ENCODE measurements at places on chromosomes 3 and 15. TPM values are rescaled to one million over a fixed set of nuclear protein-coding genes. Genes with fewer than 3 reads are reported as not detected.

DNA sequence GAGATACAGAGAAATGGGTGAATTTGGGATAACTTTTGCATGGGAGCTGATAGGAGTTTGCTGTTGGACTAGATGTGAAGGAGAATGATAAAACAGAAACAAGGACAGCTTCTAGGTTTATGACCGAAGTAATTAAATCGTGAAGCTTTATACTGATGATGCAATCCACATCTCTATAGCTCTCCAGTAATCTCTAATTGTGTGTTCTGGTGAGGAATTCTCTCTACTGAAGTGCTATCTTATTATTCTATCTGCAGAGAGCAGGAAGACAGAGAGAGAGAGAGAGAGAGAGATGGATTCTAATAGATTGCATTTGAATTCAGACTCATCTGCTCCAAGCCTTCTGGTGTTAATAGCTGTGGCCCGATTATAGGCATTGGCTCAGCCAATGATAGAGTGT, 113.5 kb upstream of the FRMD4B start:
- H3K4me3 ChIP-seq, result no peak overlapping the region
- DNase-seq, result no peak
- H3K27me3 ChIP-seq, result no peaks in the 10 kb centered on the region
- H3K4me1 ChIP-seq, result no peaks in the 10 kb centered on the region

DNA sequence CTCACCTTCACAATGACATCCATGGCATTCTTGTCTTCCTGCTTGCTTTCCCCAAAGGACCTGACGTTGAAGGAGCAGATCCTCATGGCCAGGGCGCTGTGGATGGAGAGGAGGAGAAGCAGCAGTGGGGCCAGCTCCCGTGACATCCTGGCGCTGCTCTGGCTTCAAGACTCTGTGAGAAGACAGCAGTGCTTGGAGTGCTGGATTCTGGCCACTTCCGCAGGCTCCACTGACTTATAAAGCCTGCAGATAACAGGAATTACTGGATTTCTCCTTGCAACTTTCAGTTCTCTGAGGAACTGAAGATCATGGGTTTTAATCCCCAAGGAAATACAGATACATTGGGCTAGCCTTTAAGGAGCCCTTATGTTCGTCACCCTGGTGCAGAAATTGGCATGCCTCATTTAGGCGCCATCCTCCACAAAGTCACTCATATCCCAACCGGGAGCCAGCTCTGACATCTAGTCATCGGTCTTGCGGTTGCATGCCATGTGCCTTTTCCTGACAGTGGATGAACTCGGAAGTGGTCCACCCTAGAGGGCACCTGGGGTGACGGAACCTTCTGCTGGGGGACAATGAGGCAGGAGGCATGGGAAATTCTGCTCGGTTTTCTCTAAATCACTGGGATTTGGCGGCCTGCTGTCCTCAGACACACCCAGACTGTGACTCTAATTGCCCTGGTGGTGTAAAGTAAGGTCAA, at the start of gene DNASE1L3:
Gene DNASE1L3 (minus strand): TSS at position 212 of the 700 bp plus-strand sequence. CDS start 66 bp downstream, at position 146.
- no peak for DNase-seq
- H3K27ac ChIP-seq, result no peak within 1 kb of the TSS
- peaks cover 25% of the 10 kb centered on the region for H3K4me1 ChIP-seq
- H3K4me3 ChIP-seq, result no peak within 1 kb of the TSS
- no peaks in the 10 kb centered on the region for H3K36me3 ChIP-seq
- peaks cover 10% of the 10 kb centered on the region for H3K27me3 ChIP-seq

DNA sequence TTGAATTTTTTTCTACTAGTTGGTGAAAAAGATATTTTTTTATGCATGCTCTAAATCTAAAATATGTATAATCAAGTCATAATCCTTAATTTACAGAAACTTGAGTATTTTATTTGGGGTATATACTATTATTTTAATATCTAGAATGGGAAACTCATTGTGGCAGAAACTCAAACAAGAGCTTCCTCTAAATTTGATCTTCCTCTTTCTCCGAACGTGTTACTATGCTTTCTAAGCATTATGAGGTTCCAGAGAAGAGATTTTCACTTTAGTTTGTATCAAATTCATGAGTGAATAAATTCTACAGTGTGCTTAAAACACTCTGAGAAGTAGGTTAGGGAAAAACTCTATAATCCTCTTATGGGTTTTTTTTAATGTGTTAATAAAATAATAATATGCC, 173.1 kb downstream of the POTEB3 start:
- H3K36me3 ChIP-seq, result no peaks in the 10 kb centered on the region
- no peak for DNase-seq
- H3K27me3 ChIP-seq, result peaks cover 23% of the 10 kb centered on the region

GRCh38 chr3:187798126-187798525, 52.9 kb upstream of the BCL6 start:
- peak overlapping the region; percentile 97 for H3K27ac ChIP-seq
- H3K4me1 ChIP-seq, result peaks cover 66% of the 10 kb centered on the region
- DNase-seq, result no peak
- peak overlapping the region; percentile 36 for H3K4me3 ChIP-seq
- peaks cover 35% of the 10 kb centered on the region for H3K36me3 ChIP-seq

DNA sequence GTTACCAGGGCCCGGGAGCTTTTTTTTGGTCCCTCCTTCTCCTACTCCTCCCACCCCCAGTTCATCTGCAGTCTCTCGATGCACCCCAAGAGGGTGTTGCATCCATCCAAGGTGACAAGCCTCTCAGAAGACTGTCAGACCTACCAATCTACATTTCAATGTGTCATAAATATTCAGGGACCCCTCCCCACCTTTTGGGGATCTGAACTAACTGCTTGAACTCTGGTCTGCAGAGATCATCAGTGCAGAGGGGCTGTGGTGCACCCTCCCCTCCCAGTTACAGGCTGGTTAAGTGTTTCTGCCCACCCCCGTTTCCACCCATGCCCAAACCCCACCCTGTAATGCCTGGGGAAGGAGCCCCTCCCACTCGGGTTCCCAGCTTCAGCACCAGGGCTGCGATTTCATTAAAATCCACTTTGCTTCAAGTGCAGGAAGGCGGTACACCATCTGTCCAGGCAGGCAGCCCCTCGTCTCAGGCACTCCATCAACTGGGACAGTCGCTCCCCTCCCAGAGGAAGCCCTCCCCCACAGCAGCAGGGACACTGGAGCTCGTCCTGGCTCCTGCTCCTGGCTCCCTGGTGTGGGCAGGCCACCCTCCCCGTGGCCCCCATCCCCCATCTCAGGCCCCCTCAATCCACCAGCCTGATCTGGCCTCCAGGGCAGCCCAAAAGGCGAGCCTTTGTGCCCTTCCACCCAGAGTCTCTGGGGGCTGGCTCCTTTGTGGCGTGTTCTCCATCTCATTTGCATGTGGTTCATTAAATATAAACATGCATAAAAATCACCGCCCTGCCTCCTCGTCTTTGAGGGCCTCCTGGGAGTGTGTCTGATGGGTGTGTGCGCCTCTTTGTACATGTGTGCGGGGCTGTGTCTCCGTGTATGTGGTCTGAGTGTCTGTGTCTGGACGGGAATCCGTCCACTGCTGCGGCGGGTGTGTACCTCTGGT, 32.3 kb downstream of the RNU5B-1 start:
- no peak overlapping the region for H3K4me3 ChIP-seq
- peaks cover 9% of the 10 kb centered on the region for H3K27me3 ChIP-seq
- H3K36me3 ChIP-seq, result no peaks in the 10 kb centered on the region
- no peak overlapping the region for H3K27ac ChIP-seq
- DNase-seq, result no peak

ROPN1 gene
- not detected for total RNA-seq

ZNF148 gene
- total RNA-seq, result 38.0 TPM

Measured in activated CD4-positive, alpha-beta T cell treated with anti-CD3 and anti-CD28 coated beads, Interleukin-2, amount 10 ng/mL, durations not matched to agents 24 days and 14 days (primary cell).